ENCODE measurements at places on chromosomes 13 and 19.

- DNase-seq, result no peak
These were observed 1.5 kb upstream of the ECSIT start for GRCh38 chr19:11530432-11530831.

DNA sequence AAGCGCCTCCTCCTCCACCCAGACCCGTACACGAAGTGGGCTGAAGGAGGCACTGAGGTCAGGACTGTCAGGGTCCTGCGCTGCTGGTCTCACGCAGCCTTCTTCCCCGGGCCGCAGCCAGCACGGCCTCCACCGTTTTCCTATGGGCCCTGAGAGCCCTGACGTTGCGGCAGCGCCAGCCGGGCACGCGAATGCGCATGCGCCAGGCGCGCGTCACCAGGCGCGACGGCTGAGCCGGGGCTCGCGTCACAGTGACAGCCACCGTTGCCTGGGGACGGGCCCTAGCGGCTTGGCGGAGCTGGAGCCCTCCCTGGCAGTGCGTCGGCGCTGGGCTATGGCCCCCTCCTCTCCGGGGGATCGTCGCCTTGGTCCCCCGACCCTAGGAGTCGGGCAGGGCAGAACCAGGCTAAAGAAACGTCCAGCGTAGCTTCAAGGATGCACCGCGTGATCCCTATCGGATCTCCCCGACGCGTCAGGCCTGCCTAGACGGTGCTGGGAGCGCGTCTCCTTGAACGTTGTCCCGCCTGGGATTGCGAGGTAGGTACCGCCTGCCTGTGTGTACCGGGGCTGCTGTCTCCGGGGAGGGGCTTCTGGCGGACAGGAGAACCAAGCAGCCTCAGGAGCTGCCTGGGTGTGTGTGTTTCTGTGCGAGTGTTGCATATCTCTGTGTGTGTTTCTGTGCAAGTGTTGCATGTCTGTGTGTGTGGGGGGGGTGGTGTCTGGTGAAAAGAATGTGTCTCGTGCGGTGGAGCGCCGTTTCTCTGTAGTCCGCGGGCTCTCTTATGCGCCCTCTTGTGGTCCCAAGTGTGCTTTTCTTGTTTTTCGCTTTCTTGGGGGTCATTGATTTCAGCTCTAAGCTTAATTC, 43.2 kb downstream of the ZNF571 start:
- DNase-seq, result peak; percentile 8

- DNase-seq, result no peak
These were observed 112.9 kb downstream of the ZAR1L start for GRCh38 chr13:32202268-32202667.

GRCh38 chr19:28449803-28450202, 763.1 kb downstream of the UQCRFS1 start:
- DNase-seq, result no peak

GRCh38 chr13:43487461-43487860, 299.3 kb downstream of the ENOX1 start:
- DNase-seq, result no peak

GRCh38 chr13:21800837-21801616, 130.2 kb downstream of the FGF9 start:
- DNase-seq, result no peak

GRCh38 chr19:49057636-49058234, at the start of gene CGB7:
Gene CGB7, minus strand, starts transcription at chr19:49057749. Its CDS starts 2,374 bp downstream, at chr19:49055375.
- DNase-seq, result peak; percentile 33

- DNase-seq, result no peak
These were observed 5.7 kb downstream of the DHPS start for GRCh38 chr19:12675940-12676339.

- DNase-seq, result no peak
These were observed 737 bp upstream of the ZNF181 start for GRCh38 chr19:34733266-34733745.

DNA sequence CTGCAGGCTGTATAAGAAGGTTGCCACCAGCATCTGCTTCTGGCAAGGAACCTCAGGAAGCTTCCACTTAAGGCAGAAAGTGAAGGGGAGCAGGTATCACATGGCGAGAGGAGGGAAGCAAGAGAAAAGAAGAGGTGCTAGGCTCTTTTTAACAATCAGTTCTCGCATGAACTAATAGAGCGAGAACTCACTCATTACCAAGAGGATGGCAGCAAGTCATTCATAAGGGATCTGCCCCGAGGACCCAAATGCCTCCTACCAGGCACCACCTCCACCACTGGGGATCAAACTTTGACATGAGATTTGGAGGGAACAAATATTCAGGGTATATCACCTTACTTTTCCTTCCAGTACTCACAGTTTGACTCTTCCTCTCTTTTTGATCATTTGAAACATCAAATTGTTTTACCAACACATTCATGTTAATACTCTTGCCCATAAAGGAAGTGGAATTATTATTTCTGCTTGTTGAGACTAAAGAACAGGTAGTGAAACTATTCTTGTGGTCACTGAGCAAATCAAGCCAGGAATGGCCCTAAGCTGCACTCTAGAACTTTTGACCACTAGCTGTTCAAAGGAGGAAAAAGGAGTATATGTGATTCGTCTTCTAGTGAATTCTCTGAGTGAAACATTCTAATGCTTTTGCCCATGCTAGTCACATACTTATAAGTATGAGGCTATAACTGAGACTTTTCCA, 45.0 kb downstream of the LACC1 start:
- DNase-seq, result no peak

- no peak for DNase-seq
These were observed 6.5 kb upstream of the TNFSF9 start for GRCh38 chr19:6524311-6524710.

All from stimulated activated CD4-positive, alpha-beta T cell treated with anti-CD3 and anti-CD28 coated beads, Interleukin-1b, Interleukin-23, amount 100 ng/mL, for 4 hours (primary cell).